COR-L47 (cell line): ENCODE measurements at places on chromosomes 4 and X.

- no peak for DNase-seq
These were observed 68.4 kb downstream of the AR start for GRCh38 chrX:67612231-67612630.

GRCh38 chr4:100895556-100896197 lies 377.9 kb upstream of the EMCN start:
- DNase-seq, result no peak

DNA sequence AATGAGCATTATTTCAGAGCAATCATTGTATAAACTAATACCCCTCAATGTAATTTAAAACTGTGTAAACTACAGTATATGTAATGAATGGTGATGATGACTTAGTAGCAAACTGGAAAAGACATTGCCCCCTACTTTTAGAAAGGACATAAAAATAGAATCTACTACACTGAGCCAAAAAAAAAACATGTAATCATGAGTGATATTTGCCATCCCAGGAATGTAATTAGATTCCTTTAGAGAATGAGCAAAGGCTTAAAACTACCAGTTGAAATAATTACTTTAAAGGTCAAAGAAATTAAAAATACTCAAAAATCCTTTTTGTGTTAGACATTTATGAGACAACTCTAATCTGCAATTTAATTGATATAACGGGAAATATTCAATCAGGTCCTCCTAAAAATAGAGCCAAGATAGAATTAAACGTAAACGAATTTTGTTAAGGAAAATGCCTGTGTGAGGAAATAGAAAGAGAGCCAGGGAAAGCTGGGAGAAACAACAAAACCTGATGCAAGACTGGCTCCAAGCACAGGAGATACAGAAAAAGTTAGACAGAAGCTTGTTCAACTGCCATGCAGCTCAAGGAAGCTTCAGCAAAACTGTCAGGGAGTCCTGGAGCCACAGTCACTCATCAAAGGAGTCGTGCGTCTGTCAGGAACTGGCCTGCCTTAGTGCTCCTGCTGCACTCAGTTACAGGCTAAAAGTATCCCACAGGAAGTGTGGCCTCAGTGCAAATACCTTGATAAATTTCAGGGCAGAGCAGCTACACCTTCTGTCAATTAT lies 655.7 kb upstream of the INTU start:
- no peak for DNase-seq

- no peak for DNase-seq
These were observed 32.9 kb upstream of the TSR2 start for GRCh38 chrX:54407266-54407665.

DNA sequence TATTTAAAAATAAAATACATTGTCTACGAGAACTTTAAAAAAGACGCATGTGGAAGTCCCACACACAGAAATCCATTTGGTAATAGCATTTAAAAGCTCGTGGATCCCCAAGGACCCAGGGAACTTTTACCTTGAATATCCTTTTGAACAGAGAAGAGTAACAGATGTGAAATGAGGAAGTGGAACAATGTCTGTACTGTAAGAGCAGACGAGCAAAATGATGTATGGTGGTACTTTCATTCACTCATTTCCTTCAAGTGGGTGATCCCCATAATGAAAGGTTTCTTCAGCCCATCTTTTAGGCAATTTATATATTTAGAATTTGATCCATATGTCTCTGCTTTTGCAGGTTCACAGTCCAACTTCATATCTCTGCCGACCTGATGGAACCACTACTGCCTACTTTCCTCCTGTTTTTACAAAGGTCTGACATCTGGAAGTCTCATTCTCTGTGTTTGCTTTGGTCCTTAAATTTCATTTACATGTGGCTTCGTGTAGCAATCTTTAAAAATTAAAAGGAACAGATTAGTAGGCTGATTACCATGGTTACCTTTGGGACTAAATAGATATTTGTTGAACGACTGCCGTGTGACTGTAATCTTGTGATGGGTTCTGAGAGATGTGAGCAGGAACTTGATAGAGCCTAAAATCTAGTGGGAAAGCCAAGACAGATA lies 188.4 kb downstream of the PALLD start:
- no peak for DNase-seq

DNA sequence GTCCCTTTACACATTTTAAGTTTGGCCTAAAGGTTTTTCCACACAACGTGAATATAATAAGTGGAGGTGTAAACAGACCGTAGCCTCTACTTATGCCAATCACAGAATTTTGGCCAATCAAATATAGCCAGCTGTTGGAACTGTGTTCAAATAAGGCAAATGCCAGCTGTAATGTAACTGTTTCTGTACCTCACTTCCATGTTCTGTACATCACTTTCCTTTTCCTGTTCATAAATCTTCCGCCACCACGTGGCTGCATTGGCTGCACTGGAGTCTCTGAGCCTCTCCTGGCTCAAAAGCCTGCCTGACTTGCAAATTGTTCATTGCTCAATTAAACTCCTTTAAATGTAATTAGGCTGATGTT lies 105.1 kb upstream of the SMIM31 start:
- no peak for DNase-seq
